Bronchial smooth muscle cell (primary cell): ENCODE measurements at places on chromosomes 13 and 19. TPM values are rescaled to one million over a fixed set of nuclear protein-coding genes. Genes with fewer than 3 reads are reported as not detected.

Gene PRX
- total RNA-seq: 1.9 and 2.2 TPM in 2 replicates

Gene NLRP5
- not detected in 2 replicates for total RNA-seq

Gene ZNF345
- 3.2 and 4.0 TPM in 2 replicates for total RNA-seq

Gene POGLUT2
- total RNA-seq: 8.6 and 10.4 TPM in 2 replicates

Gene TRPC4
- 0.09 and 0.16 TPM in 2 replicates for total RNA-seq

Gene PPP1R12C
- total RNA-seq: 23.5 and 25.4 TPM in 2 replicates

Gene SIGLEC12
- not detected in 2 replicates for total RNA-seq

Gene CDX2
- not detected in 2 replicates for total RNA-seq

Gene ZNF682
- 1.0 and 1.6 TPM in 2 replicates for total RNA-seq

Gene CEACAM19
- 0.26 and 0.95 TPM in 2 replicates for total RNA-seq

Gene PROZ
- not detected in 2 replicates for total RNA-seq

Gene CACNG7
- total RNA-seq: 0.47 and 3.1 TPM in 2 replicates

Gene LGALS7
- not detected in 2 replicates for total RNA-seq

Gene PGPEP1
- 42.6 and 66.2 TPM in 2 replicates for total RNA-seq

Gene KCNN4
- total RNA-seq: 0.77 and 3.3 TPM in 2 replicates

Gene SYCN
- not detected in 2 replicates for total RNA-seq

Gene CXCL17
- total RNA-seq: not detected in 2 replicates

Gene TEKTIP1
- not detected in 2 replicates for total RNA-seq

Gene MEDAG
- 105 and 137 TPM in 2 replicates for total RNA-seq

Gene PDE4C
- 2.2 and 2.9 TPM in 2 replicates for total RNA-seq

Gene HIF3A
- 1.3 TPM in 1 of 2 replicates, not detected in the other for total RNA-seq

Gene DAPK3
- 105 and 154 TPM in 2 replicates for total RNA-seq

Gene PIN1
- total RNA-seq: 79.8 and 95.5 TPM in 2 replicates

Gene KL
- total RNA-seq: under 0.01 TPM in 1 of 2 replicates, not detected in the other

Gene SLITRK6
- total RNA-seq: under 0.01 and 4.6 TPM in 2 replicates

Gene CLC
- not detected in 2 replicates for total RNA-seq

Gene KASH5
- total RNA-seq: not detected in 2 replicates

Gene LPAR2
- 0.52 and 1.9 TPM in 2 replicates for total RNA-seq

Gene KLK4
- total RNA-seq: not detected in 2 replicates

Gene CKM
- not detected in 2 replicates for total RNA-seq

Gene FGF22
- total RNA-seq: 0.16 TPM in 1 of 2 replicates, not detected in the other

Gene MBD3L3
- total RNA-seq: not detected in 2 replicates

Gene SLC7A9
- total RNA-seq: 0.26 TPM in 1 of 2 replicates, not detected in the other

Gene ZNF547
- 4.6 and 8.1 TPM in 2 replicates for total RNA-seq

Gene KBTBD6
- 10.8 and 11.3 TPM in 2 replicates for total RNA-seq

Gene NLRP7
- not detected in 2 replicates for total RNA-seq

Gene SHISA2
- 0.09 and 0.32 TPM in 2 replicates for total RNA-seq

Gene MZT1
- total RNA-seq: 2.2 and 5.5 TPM in 2 replicates

Gene ZNF628
- 0.47 and 0.69 TPM in 2 replicates for total RNA-seq

Gene TMPRSS9
- total RNA-seq: not detected in 2 replicates

Gene SACS
- total RNA-seq: 70.0 and 98.3 TPM in 2 replicates

Gene ZNF836
- total RNA-seq: 8.2 and 11.5 TPM in 2 replicates

Gene CLDN10
- total RNA-seq: not detected in 2 replicates
